T-helper 22 cell (primary cell): ENCODE measurements at places on chromosomes 11 and 22.

DNA sequence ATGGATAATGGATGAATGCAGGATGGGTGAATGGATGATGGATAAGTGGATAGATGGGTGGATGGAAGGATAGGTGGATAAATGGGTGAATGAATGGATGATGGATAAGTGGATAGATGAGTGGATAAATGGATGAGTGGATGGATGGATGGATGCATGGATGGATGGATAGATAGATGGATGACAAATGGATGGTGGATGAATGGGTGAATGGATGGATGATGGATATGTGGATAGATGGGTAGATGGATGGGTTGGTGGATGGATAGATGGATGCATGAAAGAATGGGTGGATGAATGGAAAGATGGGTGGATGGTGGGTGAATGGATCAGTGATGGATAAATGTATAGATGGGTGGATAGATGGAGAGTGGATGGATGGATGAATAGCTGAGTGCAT lies 564.8 kb downstream of the MIAT start:
- no peak for DNase-seq

DNA sequence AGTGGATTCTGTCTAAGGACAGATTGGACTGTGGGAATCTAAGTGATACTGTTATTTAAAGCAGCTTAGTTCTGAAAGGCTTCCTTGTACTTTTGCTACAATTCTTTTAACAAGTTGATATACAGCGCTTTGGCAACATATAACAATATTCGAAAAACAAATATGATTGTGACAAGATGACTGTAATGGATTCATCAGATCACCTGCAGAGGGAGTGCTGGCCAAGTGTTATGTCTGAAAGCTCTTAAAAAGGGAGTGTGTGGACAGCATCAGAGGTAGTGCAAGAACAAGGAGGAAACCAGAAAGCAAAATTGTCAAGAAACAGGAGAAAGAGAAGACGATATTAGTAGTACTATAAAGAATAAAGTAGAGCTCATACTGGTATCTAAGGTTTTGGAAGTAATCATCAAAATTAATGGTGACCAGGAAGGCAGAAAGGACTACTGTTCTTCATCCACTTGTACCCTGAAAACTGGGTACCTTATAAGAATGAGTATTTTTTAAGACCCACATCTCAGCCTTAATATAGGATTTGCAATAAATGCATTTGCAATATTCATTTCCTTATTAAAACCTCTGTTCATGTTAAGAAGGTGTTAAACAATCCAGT lies 1112.0 kb upstream of the CCDC90B start:
- DNase-seq: no peak

DNA sequence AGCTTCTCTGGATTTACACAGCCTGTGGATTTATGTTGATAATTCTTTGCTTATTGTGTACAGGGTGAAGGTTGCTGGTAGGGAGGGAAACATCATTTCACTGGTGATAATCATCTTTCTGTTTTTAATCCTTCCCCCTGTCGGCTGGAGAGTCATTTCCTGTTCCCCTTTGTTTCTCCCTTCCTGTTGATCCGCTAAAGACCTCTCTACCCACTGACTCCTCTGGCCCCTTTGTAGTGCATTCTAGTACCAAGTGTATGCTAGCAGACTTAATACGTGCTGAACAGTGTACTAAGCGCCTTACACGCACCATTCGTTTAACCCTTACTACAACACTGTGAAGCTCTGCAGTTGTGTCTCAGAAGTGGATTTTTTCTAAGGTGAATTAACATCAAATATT lies 19.0 kb upstream of the OR9Q1 start:
- no peak for DNase-seq

- DNase-seq: no peak
Measured at GRCh38 chr11:116376547-116376946, 396.2 kb downstream of the BUD13 start.

DNA sequence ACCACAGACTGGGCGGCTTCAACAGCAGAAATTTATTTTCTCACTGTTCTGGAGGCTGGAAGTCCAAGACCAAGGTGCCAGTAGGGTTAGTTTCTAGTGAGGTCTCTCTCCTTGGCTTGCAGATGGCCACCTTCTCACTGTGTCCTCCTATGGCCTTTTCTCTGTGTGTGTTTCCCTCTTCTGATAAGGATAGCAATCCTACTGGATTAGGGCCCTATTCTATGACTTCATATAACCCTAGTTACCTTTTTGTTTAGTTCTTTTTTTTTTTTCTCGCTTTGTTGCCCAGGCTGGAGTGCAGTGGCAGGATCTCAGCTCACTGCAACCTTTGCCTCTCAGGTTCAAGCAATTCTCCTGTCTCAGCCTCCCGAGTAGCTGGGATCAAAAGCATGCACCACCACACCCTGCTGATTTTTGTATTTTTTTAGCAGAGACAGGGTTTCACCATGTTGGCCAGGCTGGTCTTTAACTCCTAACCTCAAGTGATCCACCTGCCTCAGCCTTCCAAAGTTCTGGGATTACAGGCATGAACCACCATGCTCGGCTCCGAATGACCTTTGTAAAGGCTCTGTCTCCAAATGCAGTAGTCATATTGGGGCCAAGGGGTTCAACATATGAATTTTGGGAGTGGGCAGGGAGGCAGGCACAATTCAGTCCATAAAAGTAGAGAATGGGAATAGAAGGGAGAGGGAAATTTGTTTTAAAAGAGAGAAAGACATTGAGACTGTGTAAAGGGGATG lies 25.5 kb upstream of the NNMT start:
- no peak for DNase-seq

- no peak for DNase-seq
Measured at GRCh38 chr11:22879630-22880029, 19.4 kb upstream of the CCDC179 start.

DNA sequence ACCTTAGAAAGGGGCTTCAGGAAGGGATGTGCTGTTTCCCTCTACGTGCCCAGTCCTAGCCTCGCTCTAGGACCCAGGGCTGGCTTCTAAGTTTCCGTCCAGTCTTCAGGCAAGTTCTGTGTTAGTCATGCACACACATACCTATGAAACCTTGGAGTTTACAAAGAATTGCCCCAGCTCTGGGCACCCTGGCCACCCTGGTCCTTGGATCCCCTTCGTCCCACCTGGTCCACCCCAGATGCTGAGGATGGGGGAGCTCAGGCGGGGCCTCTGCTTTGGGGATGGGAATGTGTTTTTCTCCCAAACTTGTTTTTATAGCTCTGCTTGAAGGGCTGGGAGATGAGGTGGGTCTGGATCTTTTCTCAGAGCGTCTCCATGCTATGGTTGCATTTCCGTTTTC lies 2.2 kb upstream of the TAGLN start:
- DNase-seq: no peak

DNA sequence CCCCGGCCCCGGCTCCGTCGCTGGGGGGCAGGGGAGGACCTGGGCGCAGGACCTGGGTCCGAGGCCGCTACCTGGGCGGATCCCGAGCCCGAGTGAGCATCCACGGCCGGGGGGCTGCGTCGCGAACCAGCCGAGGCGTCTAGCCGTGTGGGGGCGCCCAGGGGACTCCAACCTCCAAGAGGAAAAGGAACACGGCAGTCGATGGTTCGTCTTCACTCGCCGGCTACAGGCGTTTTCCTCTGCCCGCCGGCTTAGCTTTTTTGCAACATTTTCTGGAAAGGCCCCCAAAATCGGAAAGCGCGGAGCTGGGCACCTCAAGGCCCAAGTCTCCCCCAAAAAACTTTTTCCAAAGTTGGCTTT lies 666 bp downstream of the PDGFB start:
- no peak for DNase-seq

- no peak for DNase-seq
Measured at GRCh38 chr11:17986007-17986710, 26.7 kb downstream of the SERGEF start.

DNA sequence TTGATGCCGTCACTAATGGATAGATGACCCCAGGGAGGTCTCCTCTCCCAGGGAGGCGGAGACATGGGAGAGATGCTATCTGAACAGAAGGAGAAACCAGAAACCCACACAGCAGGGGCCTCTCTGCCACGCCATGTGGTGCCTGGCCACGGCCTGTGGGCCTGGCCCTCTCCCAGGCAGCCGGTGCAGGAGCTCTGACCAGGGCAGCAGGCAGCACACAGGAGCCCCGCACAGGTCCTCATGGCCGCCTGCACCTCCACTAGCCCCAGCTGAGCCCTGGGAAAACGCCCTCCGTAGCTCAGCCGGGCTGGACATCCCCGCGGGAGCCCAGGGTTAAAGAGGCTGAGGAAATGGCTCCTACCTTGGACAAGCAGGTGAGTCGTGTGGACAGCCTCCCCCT lies 19.8 kb downstream of the IGSF9B start:
- DNase-seq: no peak

DNA sequence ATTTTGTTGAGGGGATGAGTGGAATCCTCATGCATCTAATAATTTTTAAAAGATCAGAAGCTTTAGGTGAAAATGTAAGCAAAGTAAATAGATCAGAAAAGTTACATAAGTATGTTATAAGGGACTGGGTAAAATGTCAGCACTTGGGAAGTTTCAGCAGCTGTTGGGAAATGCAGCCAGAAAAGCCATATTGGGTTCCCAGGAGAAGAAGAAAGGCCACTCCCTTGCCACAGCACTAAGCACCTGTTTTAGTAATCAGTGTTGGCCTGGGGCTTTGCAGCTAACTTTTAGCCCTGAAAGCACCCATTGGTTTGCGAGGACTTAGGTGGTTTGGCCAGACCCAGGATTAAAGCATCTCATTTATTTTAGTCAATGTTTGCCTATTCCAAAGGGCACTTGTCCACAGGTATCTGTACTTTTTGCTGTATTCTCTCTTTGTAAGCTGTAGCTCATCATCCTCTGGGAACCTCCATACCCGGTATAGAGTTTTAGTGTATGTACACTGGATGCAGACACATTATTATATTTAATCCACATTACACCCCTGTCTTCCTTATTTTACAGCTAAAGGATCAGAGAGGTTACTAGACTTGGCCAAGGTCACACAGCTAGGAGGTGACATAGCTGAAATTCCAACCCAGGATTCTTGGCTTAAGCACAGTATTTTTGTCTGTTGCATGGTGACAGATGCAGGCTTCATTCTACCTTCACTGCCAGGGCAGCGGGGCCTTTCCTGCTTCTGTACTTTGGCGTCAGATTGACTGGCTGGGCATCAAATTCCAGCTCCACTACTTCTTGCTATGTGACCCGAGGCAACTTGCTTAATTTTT lies 127.7 kb upstream of the SESN3 start:
- DNase-seq: no peak

DNA sequence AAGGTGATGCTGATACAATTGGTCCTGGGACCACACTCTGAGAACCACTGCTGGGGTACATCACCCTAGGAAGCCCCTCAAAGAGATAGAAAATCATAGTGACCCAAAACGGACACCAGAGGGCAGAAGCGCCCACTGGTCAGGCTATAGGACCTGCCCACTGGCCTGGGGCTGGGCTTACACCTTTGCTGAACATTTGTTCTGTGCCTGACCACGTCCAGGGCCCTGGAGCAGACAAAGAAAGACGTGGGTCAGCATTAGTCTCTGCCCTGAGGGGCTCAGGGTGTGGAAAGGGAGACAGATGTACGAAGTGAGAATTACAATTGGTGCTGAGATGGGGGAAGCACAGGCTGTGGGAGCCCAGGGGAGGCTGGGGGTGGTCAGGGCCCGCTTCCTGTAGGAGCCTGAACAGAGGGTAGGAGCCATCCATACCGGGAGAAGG lies 14.4 kb upstream of the SERPINH1 start:
- DNase-seq: no peak

GRCh38 chr11:95337175-95337957 lies 106.4 kb upstream of the SESN3 start:
- no peak for DNase-seq

GRCh38 chr11:70090961-70091381 lies 12.9 kb downstream of the ANO1 start:
- DNase-seq: no peak

DNA sequence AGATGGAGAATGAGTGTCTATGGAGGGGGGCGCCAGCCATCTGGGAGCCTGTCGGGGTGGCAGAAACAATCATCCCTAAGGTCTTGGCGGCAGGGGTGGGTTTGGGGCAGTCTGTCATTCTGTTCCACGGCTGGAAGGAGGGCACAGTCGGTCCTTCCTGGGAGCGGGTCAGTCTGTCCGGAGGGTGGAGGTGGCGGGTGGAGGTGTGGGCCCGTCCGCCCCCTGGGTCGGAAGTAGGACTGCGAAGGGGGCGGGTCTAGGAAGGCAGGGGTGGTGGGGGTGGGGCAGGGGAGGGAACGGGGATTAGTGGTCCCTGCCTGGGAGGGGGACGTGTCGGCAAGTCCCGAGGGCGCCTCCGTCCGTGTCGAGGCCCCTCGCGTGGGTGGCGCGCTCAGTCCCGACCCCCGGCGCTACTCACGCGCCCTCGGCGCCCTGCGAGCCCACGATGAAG lies 461 bp downstream of the TBC1D10A start:
- DNase-seq: no peak

DNA sequence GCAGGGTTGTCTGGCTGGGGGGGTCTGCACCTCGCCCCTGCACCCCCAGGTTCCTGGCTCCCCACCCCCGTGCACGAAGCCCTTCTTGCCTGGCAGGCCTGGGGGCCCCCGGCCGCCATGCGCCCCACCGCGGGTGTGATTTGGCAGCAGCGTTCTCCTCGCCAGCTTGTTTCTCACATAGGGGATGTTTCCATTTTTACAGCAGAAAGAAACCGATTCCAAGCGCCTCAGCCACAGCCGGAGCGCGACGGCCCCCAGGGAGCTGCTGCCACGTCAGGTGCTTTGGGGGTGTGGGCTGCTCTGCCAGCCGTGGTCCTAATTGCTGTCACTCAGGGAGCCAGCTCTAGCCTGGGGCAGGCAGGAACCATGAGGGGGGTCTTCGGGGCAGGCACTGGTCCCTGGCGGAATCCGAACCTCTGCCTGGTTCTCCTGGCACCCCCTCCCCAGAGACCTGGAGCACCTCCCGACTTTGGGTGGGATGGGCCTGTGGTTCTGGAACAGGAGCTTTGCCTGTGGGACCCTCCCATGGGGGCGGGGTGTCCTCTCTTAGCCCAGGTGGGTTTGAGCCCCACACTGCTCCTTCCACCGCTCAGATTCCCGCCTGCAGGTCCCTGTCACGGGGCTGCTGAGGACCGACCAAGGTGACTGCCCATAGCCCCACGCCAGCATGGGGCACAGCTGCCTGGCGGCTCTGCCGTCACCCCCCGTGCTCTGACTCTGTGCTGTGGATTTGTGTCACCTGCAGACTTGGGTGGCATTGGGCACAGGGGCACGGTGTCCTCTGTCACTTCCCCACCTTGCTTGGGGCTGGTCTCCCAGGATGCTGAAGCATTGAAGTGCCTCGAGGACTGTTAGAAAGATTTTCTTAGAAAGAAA lies 54.0 kb downstream of the RTN4R start:
- no peak for DNase-seq

- peak; percentile 20 for DNase-seq
Measured at GRCh38 chr22:23219822-23220484, 39.6 kb downstream of the BCR start.

DNA sequence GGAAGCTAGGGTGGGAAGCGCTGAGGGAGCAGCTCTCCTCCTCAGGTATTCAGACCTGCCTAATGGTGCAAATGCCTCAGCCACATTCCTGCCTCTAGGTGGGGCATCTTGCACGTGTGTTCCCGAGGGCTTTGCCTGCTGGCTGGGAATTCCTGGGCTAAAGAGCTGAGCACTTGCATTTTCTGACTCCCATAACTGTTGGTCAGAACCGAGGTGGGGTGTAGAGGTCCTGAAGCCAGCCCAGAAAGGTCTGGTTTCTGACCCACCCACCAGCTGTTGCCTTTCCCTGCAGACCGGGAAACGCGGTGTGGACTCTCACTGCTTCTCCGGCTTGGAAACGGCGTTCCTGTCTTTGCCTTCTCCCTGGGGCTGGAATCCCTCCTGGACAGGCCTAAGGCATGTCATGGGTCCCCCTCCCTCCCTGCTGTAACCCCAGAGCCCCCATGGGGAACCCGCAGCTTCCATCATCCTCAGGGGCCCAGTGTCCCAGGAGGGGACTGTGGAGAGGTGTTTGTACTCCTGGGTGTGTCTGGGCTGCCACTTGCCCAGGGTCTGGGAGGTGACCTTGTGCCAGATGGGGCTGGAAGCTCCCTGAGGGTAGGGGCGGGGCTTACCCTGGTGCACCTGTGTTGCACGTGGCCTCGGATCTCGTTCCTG lies 24.0 kb upstream of the SMIM38 start:
- no peak for DNase-seq
